ENCODE measurements at places on chromosomes 3 and 15. TPM values are rescaled to one million over a fixed set of nuclear protein-coding genes. Genes with fewer than 3 reads are reported as not detected.

DNA sequence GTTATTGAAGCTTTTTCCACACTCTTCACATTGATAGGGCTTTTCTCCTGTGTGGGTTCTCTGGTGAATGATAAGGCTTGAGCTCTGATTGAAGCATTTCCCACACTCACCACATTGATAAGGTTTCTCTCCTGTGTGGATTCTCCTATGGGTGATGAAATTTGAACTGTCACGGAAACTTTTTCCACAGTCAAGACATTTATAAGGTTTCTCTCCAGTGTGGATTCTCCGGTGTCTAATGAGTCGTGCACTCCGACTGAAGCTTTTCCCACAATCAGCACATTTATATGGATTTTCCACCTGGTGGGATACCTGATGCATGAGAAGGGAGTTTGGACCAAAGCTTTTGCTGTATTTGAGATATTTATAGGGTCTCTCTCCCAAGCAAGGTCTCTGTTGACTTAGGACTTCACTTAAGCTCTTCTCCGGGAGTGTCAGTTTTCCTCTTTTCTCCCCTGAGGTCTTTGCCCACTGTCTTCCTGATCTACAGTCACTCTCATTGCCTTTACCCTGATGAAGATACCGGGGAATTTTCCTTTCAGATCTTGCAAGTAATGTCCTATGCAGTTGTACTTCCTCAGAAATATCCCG lies 9.4 kb downstream of the ZSCAN29 start:
- DNase-seq, result no peak

The NR1I2 gene
- 1.1 TPM for total RNA-seq

DNA sequence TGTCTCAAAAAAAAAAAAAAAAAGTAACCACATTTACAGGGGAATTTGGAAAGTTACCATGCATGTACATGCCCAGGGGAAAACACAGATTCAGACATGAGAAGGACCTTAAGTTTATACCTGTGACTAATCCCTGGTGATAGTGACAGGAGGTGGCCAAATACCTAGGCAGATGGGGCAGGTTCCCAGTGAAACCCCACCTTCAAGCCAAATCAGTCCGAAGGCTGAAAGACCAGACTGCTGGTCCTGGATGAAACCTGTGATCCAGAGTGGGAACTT lies 15.8 kb downstream of the SPCS1 start:
- DNase-seq, result no peak

The RYR3 gene
- not detected for total RNA-seq

The NANOGP8 gene
- not detected for total RNA-seq

The TLR9 gene
- 10.4 TPM for total RNA-seq

DNA sequence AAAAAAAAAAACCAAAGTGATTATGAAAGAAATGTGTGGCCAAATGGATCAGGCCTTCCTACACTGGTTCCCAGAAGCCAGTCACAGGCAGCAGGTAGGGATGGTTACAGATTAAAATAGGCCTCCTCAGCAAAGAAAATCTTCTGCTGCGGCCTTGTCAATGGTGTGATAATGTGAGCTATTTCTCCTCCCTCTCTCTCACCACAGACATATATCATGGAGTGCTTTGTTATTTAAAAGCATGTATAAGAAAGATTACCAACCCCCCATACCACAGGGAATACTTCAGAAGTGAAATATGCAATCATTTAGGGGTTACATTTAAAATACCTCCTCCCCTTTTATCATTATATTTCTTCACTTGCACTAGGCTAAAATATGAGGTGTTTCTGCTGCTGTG lies 32.2 kb upstream of the LRTM1 start:
- DNase-seq, result no peak

The DCBLD2 gene
- 0.95 TPM for total RNA-seq

The MOBP gene
- total RNA-seq, result 0.13 TPM

DNA sequence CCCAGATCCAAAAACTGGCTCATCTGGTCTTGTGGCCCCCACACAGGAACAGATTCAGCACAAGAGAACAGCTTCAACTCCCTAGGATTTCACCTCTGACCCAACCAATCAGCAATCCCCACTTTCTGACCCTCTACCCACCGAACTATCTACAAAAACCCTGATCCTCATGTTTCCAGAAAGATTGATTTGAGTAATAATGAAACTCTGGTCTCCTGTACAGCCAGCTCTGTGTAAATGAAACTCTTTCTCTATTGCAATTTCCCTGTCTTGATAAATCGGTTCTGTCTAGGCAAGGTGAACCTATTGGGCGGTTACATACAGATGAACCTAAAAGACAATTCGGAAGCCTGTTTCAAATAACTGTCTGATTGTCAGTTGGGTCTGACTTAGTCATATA lies 847.6 kb upstream of the ALCAM start:
- no peak for DNase-seq

DNA sequence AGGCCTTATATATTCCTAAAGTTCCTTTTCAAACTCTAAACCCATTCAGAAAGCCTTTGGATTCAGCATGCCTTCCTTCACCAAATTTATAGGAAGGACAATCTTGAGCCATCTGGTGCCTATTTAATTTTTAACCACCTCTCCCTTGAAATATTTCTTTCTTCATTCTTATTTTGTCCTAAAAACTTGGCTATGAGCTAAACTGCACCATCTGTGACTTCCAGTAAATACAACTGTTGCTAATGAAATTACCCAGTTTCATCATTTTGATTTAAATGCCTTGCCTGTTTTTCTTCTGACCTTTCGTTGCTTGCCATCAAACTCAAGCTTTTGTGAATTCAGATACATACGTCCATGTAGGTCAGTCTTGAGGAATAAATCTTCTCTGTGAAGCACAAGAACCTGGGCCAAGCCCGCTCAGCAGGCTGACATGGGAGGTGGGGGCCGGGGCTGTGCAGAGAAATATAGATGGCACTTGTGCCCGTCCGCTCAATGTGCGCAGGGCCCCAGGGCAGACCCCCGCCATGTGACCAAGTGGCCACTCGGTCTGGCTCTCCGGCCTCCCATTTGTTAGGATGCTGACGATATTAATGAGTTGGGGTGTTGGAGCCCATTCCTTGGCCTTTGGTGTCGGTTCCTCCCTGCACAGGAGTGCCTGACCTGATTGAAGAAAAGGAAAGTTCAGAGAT lies 335.9 kb downstream of the VPS13C start:
- no peak for DNase-seq

DNA sequence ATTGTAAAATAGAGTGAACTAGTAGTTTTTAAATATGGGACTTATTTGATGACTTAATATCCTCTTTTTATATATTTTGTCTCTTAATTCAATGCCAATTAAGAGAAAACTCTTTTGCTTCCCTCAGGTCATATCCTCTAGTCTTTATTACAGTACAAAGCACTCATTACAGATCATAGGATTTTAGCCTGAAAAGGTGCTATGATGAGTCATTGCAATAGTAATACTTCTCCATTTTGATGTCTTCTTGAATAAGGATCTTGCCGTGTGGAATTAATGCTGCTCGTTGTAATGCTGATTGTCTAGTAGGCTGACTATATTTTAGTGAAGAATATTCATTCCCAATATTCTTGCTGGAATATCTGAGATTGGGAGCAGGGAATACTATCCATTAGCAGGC lies 612.2 kb upstream of the GOLIM4 start:
- no peak for DNase-seq

The MEX3B gene
- 0.31 TPM for total RNA-seq

DNA sequence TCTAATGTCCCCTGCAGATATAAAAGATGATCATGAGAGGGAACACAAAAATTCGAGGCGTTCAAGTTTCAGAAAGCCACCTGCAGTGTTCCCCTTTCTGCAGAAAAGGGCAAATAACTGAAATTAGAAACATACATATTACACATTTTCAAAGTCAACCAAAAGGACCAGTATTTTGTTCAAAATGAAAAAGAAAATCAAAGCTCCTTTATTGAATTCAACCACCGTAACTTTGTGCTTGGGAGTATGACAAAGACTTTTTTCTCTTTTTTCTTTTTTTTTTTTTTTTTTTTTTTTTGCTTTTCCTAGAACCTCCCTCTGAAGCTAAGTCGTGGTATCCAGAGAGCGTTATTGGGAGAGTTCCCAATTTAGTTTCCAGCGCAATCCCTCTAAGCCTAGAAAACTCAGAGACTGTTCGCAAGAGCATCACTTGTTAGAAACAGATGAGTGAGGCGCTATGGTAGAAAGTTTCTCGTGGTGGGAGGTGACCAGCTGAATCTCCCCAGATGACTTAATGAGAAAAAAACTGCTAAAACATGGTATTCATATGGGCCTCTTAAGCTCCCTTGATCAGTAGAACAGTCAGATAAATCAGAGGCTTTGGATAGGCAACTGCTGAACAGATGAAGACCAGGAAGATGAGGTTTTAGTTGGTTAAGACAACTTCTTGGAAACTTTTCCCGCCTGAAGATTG lies 77.4 kb downstream of the MB21D2 start:
- DNase-seq, result no peak

GRCh38 chr3:147651107-147651778 lies 242.1 kb downstream of the ZIC1 start:
- DNase-seq, result no peak

DNA sequence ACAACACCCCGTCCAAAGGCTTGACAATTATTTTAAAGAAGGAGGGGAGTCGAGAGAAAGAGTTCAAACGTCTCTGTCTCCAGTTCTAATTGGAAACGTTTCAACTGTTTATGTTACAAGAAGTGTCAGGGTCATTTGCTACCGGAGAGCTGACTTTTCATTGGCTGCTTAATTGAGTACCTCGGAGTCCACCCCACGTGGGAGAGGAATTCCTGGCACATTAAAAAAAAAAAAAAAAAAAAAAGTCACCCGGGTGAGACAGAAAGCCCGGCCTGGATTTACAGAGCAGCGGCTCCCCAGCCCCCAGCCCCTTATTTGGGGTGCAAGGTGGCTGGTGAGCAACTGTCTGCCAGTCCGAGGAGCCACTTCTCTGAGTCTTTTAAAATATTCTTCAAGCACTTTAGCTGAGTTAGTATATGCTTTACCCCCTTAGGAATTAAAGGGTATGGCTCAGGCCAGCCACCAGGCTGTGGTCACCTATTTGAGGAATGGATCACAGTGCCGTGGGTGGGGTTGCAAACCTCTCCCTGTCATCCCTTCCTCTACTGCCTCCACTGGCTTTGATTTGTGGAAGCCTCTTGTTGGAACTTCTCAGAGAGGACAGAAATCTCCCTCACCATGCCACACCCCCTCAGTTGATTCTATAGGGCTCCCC lies 3.9 kb upstream of the TLE3 start:
- no peak for DNase-seq

The GOLGA8N gene
- 4.3 TPM for total RNA-seq

- no peak for DNase-seq
Observed at GRCh38 chr3:160127308-160127707, 97.9 kb upstream of the C3orf80 start.

DNA sequence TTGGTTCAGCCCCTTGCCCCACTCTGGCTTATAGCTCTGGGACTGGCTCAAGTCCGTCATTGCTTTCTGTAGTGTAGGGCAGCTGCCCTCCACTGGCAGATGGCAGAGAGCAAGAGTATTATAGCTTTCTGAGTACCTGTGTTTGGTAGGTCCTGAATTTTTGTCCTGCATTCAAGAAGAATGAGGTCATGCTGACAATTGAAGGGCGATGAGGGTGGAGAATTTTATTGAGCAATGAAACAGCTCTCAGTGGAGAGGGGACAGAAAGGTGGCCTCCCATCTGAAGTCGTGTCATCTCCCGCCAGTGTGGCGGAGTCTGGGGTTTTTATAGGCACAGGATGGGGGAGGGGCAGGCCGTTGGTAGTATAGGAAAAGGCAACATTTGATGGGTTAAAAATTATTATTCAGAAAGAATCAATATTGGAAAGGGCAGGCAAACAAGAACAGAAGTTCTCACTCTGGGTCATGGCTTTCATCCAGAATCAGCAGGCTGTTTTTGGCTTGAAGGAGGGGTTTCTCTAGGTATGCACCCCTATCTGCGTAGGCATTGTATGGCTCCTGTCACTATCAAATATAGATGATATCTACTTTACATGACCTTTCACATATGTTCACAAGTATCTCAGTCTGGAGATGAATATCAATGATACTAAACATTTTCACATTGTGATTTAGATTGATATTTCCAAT lies 1239.7 kb upstream of the ALCAM start:
- no peak for DNase-seq

- no peak for DNase-seq
Observed at GRCh38 chr3:67459796-67460195, 194.6 kb downstream of the SUCLG2 start.

The MUC13 gene
- not detected for total RNA-seq

- no peak for DNase-seq
Observed at GRCh38 chr15:25441111-25441510, 2.3 kb upstream of the UBE3A start.

The OR5K2 gene
- total RNA-seq, result not detected

The ACTC1 gene
- total RNA-seq, result not detected

- DNase-seq, result no peak
Observed at GRCh38 chr3:59388555-59389270, 338.9 kb upstream of the CFAP20DC start.

DNA sequence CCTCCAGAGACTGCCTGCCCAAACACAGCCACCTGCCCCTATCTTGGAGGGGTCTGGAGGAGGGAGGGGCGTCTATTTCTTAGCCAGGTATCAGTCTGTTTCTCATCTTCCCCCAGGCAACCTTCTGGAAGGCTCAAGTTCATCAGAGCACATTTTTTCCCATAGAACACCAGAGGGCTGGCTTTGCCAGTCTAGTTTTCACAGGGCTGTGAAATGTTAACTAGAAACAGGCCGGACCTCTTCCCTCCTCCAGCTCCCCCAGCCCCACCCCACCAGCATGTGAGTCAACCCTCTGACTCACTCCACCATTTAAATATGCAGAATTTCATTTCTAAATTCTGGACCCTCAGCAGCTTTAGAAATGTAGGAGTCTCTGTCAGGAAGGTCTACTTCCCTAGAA lies 66.9 kb downstream of the SLCO2A1 start:
- DNase-seq, result no peak

DNA sequence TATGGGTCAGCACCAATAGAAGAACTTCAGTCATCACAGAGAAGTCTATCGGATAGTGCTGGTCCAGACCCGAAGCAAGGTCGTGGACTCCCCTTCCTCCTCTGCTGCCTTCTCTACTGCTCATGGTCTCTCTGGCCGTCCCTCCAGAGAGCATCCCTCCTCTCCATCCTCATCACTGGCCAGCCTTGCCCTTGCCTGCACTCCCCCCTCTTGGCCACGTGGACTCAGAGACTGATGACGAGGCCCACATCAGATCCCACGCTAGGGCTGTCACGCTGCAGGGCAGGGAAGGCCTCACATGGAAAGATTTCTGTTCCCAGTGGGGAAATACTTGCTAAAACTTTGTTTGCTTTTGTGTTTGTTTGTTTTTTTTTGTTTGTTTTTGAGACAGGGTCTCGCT lies 35.3 kb downstream of the IGDCC3 start:
- no peak for DNase-seq

DNA sequence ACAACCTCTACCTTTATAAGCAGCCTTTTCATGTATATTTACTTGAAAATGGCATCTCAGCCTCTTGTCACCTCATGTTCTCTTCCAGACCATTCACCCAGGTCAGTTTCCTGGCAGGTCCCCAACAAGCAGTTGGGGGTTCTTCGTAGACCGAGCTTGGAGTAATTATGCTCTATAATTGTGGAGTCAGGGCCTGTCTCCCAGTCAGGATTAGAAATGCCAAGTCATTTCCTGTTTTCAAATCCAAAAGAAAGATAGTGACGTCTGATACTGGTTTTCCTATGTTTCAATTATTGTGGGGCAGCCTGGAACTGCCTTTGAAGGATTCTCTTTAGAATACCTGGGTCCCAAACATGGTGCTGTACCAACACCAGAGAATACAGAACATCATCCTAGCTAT lies 430.6 kb downstream of the MECOM start:
- DNase-seq, result no peak

The PP2D1 gene
- not detected for total RNA-seq

The TRPM1 gene
- not detected for total RNA-seq

The CNTN6 gene
- not detected for total RNA-seq

The FOXL2 gene
- not detected for total RNA-seq

- no peak for DNase-seq
Observed at GRCh38 chr3:52456169-52456799, 880 bp downstream of the NISCH start.

GRCh38 chr3:190227064-190227463 lies 95.2 kb downstream of the CLDN1 start:
- no peak for DNase-seq

Data from activated B cell treated with CpG ODN at 0.5 μM for 24 hours (primary cell).